ENCODE measurements at places on chromosomes 11 and 22.

DNA sequence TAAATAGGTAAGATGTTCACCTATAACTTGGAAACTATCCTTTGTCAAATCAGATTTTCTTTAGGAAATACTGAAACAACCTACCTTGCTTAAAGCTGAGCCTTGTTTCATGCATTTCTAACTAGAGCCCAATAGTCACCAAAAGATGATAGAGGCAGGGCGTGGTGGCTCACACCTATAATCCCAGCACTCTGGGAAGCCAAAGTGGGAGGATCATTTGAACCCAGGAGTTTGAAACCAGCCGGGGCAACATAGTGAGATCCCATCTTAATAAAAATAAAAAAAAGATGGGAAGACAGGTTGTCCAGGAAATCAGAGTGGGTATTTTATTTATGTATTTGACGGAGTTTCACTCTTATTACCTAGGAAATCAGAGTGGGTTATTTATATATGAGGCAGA, 38.3 kb downstream of the DDX6 start:
- no peak for DNase-seq

DNA sequence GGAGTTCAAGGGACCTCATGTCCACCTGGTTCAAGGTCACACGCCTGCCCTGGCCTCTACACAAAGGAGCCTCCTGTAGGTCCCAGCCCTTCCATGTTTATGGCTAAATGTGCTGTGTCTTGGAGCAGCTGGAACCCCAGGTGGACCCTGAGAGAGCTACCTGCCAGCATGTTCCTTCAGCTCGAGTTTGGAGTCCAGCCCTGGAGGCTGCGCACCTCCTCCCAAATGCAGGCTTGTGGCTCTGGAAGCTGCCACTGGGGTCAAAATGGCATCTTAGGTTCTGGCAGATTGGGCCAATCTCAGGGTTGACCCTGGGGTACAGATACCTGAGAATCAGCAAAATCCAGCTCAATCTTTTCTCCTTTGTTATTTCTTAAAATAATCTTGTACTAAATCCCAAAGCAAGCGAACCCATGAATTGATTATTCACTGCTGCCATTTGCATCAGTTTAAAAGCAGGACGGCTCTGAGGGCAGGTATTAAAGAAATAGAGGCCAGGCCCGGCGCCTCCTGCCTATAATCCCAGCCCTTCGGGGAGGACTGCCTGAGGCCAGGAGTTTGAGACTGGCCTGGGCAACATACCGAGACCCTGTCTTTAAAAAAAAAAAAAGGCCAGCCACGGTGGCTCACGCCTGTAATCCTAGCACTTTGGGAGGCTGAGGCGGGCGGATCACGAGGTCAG, 2.9 kb downstream of the TNFRSF13C start:
- DNase-seq, result no peak

DNA sequence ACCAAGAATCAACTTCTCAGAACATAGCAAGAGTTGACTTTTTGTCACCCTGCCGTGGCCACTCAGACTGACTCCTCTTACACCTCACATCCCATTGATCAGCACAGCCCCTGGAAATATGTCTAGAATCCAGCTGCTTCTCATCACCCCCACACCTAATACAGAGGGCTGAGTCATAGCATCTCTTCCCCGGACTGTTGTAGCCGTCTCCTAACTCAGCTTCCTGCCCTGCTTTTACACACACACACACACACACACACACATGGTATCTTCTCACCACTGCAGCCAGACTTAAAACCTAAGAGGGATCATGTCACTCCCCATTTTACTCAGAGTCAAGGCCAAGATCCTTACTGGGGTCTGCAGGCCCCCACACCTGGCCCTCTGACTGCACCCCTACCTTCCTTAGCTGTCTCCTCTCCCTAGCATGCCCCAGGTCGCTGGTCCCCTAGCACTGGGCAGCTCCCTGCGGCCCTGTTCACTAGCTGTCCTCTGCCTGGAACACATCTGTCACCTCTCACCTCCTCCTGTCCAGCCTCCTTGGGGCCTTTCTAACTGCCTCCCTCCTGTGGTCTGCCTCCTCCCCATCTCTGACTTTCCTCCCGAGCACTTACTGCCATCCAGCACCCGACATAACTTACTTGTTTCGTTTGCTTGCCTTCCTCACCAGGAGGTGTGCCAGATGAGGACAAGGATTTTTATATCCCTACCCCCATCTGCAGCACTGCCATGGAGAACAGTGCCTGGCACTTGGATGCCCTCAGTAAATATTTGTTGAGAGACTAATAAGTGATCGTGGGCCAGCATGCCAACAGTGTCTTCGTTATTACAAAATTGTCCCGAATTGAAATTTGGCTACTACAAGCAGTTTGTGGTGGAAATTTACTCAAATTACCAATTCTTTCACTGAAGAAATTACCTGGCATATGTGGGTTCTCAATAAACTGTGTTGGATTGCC, 61.9 kb downstream of the BMAL1 start:
- DNase-seq, result no peak

GRCh38 chr22:17269224-17269606, 50.0 kb upstream of the ADA2 start:
- no peak for DNase-seq
